Stimulated activated CD8-positive, alpha-beta memory T cell treated with anti-CD3 and anti-CD28 coated beads, Interleukin-15, amount 100 ng/mL, for 48 hours (primary cell): ENCODE measurements at places on chromosomes 12 and 14.

GRCh38 chr14:34354556-34354955, 107.5 kb downstream of the SPTSSA start:
- no peak for DNase-seq

DNA sequence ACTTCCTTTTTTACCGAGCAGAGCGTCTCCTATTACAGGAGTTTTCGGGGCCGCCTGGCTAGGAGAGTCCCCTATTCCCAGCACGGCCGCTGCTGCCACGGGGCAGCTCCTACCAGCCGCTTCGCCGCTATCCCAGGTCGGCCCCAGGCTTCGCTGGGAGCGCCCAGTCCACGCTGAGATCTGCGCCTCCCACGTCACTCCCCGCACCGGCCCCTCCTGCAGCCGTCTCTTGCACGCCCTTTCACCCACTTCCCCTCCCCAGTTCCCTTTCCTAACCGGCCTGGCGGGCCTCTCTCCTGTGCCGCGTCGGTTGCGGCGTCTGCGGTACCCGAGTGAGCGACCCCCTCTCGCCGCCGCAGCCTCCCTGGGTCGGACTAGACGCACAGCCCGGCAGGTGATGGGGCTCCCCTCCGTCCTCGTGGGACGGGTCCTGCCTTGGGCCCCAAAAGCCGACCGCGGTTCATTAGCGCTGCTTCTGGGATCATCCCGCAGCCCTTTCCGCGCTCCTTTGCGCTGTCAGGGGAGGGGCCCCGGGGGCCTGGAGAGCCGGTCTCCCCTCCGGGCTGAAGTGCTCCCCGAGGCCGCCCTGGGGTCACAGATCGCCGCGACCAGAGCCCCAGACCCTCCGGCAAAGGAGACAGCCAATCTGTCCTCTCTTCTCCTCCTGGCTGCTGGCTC, 1318.4 kb downstream of the TMEM121 start:
- DNase-seq, result peak; percentile 29

GRCh38 chr12:27304856-27305255, 27.8 kb upstream of the BMAL2 start:
- no peak for DNase-seq

DNA sequence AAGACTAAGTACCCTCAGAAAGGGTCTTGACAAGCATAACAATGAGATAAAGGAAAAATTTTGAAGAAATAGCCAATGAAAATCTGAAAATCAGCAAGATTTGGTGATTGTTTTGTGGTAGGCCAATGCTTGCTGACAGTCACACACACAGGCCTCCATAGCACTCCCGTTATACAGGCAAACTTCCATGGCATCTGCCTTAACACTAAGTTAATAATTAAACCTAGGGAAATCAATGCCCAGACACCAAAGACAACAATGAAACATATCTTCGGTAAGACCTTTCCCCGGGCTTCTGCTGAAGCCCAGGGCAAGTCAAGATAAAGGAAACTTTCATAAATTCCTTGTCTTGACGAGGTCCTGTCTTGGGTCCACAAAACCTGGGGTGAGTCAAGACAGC, 18.6 kb upstream of the RERGL start:
- no peak for DNase-seq

DNA sequence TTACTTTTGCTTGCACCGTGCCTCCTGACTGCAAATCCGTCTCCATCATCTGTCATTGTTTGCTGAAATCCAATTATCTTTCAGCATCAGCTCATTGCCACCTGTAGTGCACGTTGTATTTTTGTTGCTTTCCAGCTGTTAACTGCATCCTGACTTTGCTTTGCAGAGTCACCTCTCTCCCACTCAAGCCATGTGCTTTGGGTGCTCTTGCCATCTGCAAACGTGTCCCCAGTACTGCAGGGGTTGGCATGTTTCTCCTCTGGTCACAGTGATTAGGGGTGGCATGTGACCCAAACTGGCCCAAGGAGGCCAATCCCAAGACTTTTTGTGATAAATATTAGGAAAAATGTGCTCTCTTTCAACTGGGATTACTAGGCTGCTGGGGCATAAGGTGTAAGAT, 10.5 kb upstream of the TMED2 start:
- no peak for DNase-seq

DNA sequence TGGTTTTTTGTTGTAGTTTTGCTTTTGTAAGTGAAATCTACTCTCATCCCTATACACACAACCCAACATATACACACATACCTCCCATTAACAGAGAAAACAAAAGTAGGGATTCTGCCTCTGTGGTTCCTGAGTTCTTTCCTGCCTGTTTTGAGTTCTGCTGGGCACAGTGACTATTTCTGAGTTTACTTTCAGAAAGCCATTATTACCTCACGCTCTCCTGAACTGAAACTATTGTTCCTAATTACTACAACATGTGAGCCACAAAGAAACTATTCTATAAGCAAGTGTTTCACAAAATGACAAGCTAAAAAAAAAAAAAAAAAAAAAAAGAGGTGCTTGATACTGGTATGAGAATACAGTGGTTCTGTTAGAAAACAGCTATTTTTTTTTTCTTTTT, 110.9 kb downstream of the ALG10B start:
- DNase-seq, result no peak

- DNase-seq, result no peak
Observed at GRCh38 chr12:2645460-2645859, 149.3 kb upstream of the FKBP4 start.

- DNase-seq, result no peak
Observed at GRCh38 chr14:91263329-91263728, 18.8 kb upstream of the GPR68 start.

DNA sequence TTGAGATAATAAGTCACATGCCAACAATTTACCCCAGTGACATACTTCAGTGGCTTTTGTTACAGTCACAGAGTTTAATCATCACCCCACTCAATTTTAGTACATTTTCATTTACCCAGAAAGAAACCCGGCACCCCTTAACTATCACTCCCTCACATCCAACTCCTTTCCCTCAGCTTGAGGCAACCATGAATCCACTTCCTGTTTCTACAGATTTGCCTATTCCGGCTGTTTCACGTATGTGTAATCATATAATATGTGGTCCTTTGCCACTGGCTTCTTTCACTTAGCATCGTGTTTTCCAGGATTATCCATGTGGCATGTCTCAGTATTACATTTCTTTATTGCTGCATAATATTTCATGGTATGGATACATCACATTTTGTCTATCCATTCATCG, 147.5 kb downstream of the CFAP54 start:
- no peak for DNase-seq

- no peak for DNase-seq
Observed at GRCh38 chr14:23076785-23077408, 18.0 kb downstream of the ACIN1 start.

GRCh38 chr12:101839324-101840283, 8.8 kb upstream of the GNPTAB start:
- DNase-seq, result peak; percentile 30

- DNase-seq, result no peak
Observed at GRCh38 chr12:93002293-93003054, 73.4 kb upstream of the EEA1 start.

DNA sequence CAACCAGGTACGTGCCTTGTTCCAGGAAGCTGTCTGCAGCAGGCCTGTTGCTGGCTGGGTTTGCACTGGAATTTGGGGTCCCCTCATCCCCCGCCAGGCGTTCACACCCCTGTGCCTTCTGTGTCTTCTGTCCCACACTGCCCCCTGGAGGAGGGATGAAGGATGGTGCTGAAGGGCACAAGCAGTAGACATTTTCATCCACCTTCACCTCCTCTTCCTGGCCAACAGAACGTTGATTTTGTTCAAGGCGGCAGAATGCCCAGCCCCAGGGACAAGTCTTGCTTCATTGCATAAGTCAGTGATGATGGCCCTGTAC, 122.1 kb downstream of the CALM1 start:
- DNase-seq, result no peak

- DNase-seq, result no peak
Observed at GRCh38 chr14:90381999-90382451, 14.8 kb upstream of the CALM1 start.

DNA sequence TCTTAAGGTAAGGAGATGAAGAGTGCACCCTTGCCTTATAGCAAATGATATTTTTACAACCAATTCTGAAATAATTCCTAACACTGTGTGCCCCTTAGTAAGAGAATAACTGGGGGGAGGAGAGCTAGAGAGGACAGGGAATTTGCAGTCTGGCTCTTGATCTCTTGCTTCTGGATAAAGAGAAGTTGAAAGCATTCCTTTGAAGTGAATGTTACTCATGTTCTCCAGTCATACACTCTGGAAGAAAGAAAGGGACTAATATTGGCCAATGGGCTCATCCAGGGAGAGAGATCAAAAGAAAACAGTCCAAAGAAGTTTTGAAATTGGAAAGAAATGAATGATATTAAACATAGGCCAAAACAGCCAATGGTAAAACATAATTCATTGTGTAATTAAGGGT, 25.3 kb downstream of the C12orf75 start:
- DNase-seq, result no peak

GRCh38 chr12:89140141-89140540, 212.2 kb downstream of the DUSP6 start:
- DNase-seq, result no peak
